RPMI7951 (cell line): ENCODE measurements at places on chromosomes 6 and 20. TPM values are rescaled to one million over a fixed set of nuclear protein-coding genes. Genes with fewer than 3 reads are reported as not detected.

DNA sequence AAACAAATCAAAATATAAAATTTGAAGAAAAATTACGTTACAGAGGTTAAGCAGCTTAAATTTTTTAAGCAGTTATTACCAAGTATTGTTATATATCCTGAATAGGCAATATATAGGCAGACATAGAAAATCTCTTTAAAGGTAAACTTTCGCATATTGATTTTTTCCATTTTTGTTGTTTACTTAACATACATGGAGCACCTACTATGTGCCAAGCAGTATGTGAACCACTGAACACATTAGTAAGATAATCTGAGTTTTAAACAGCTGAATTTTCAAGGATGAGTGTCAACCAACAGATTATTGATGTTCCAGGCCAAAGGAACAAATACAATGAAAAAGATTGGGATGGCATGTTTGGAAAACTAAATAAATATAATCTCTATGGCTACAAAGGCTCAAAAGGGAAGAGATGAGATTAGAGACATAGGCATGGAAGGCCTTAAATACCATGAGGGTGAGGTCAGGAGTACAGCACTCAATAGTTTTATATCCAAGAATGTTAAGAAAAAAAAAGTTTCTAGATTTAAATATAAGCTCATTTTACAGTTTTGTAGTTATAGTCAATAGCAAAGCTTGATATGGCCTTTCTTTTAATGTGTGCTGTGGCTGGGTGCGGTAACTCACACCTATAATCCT lies 277.5 kb downstream of the PTPRK start:
- no peak for DNase-seq

DNA sequence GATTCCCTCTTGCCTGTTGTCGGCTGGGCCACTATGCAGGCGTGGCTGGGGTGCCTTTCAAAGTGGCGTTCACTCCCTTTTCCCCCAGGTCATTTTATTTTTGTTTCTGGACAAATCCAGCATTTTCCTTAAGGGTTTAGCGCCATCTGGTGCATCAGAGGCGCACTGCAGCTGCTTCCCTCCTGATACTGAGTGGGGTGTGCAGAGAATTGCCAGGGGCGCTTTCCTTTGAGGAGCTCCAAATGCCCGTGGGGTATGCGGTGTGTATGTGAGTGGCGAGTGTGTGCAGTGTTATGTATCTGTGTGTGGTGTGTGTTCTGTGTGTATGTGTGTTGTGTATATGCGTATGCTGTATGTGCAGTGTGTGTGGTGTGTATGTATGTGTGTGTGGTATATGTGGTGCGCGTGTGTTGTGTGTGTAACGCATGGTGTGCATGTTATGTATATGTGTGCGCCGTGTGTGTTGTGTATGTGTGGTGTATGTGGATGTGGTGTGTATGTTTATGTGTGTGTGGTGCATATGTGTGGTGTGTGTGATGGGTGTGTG lies 100.1 kb upstream of the AGPAT4 start:
- peak; percentile 70 for DNase-seq

- DNase-seq, result no peak
Observed at GRCh38 chr6:4636881-4637224, 139.4 kb upstream of the CDYL start.

- DNase-seq, result no peak
Observed at GRCh38 chr20:62418709-62419487, 8.4 kb downstream of the RBBP8NL start.

DNA sequence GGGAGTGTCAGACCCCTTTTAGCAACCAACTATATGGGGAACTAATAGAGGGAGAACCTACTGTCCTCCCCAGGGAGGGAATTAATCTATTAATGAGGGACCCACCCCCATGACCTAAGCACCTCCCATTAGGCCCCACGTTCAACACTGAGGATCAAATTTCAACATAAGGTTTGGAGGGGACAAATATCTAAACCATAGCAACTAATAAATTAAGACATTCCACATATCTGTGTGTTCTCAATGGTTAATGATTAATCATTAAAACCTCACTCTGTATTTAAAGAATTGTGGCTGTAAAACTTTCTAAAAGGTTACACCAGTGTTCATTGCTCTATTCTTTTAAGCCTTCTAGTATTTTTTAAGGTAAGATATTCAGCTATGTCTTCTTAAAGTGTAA lies 500.4 kb upstream of the SULF2 start:
- DNase-seq, result no peak

DNA sequence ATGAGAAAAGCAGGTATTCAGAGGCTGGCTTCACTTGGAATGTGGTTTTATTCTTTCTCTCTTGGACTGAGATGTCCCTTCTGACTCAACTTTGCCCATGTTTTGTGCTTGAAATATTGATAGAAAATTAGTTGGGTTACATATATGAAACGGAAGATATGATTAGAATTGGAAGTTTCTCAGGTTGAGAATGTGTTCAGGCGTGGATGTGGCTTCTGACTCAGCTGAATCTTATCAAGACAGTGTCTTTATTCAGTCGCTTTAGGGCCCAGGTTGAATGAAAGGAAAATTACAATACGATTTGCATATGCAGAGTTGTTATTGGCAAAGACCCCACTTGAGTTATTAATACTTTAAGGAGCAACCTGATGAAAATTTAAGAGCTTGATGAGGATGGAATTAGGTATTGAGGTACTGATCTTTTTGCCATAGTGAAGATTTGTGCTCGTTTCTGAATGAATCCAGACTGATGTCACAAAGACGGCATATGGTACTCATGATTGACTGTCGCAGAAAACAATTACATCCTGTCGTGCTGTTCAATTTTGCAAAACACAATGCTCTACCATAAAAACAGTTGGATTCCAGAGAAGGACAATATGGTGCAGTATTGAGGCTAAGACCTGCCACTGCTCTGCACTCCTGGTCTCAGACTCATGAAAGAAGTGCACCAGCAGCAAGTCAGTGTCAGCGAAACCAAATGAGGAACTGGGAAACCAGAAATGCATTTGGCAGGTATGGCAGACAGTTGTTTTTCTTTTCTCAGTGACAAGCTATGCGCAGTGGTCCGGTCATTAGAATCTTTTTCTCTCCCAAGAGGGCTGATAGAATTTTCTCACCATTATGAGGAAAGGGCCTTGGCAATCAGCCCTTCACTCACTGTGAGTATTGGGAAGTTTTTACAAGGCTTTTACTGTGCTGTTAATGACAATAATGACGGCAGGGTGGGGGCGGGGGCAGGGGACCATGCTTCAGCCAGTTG lies 158.3 kb downstream of the DOK5 start:
- DNase-seq, result no peak

DNA sequence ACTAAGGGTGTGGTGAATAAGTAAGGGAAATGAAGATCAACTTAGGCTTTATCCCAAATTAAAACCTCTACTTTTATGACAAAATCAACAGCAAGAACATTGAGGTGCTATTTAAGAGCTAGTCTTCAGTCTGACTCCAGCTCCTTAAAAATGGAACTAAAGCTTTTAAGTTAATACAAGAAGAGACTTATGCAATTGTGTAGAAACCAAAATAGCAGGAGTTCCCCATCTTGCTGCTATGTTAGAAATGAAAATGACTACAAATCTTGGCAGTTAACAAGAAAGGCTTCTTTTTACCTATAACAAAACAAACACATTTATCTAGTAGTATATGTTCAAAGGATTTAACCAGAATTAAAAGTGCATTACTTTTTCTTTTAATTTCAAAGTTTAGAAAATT lies 25.7 kb downstream of the HMGN3 start:
- DNase-seq, result no peak

GRCh38 chr6:109987196-109987595 lies 9.1 kb downstream of the GPR6 start:
- DNase-seq, result no peak

- DNase-seq, result no peak
Observed at GRCh38 chr20:61052776-61053442, 199.2 kb upstream of the CDH4 start.

DNA sequence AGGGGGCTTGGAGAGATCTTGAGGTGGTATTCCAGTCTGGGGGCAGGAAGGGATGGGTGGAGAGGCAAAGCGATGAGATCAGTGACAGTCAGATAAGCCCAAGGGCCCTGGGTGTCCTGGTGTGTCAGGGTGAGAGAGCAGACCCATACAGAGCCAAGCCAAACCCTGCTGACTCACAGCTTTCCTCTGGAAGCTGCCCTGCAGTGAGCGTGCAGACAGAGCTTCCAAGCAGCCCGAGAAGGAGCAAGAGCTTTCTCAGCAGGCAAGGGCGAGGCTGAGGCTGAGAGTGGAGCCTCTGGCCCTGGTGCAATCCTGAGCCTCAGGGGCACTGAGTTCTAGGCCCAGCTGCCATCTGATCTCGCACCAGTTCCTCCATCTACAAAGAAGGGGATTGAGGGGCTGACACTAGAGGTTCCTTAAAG lies 91.1 kb upstream of the HIVEP1 start:
- peak; percentile 95 for DNase-seq

GRCh38 chr6:21664314-21665109 lies 71.0 kb downstream of the SOX4 start:
- peak; percentile 3 for DNase-seq

DNA sequence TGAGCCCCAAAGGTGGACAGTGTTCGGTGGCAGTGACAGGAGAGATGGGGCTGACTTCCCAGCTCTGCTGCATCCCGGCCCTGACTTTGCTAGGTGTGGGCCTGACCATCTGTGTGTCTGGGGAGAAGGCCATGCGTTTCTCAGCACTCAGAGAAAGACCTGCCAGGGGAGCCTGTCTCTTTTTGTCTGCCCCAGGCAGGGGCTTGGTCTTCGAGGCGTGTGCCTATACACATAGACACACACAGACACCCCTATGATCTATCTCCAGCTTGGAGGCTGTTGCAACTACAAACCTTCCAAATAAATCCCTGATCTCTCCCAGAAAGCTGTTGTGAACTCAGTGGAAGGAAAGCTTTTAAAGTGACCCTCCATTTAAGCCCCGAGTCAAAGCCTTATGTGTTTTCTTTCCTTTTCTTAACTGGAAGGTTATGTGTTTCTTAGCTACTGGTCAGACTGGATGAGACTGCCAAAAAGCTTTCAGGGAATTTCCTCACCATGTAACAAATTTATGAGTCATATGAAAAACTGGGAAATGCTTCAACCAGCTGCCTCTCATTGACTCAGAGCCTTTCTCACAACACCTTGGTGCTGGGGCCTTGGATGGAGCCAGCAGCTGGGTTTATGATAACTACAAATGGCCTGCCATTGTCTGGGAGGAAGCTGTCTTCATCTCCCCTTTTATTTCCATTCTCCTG lies 102.6 kb downstream of the CDC5L start:
- DNase-seq, result peak; percentile 97

- no peak for DNase-seq
Observed at GRCh38 chr6:5746053-5746758, 260.5 kb downstream of the NRN1 start.

GRCh38 chr6:159036673-159037072 lies 8.1 kb downstream of the TAGAP start:
- DNase-seq, result no peak

Gene PDE10A
- total RNA-seq, result 10.7 and 11.3 TPM in 2 replicates

Gene SNAI1
- 1.4 and 1.7 TPM in 2 replicates for total RNA-seq

Gene COX4I2
- not detected in 2 replicates for total RNA-seq

Gene NRN1
- total RNA-seq, result 26.8 and 32.8 TPM in 2 replicates

Gene TBX18
- 9.1 and 13.6 TPM in 2 replicates for total RNA-seq

Gene NCOA5
- total RNA-seq, result 14.7 and 15.1 TPM in 2 replicates

Gene HEY2
- 0.10 and 0.36 TPM in 2 replicates for total RNA-seq

Gene CTCFL
- total RNA-seq, result not detected in 2 replicates

Gene MEI4
- not detected in 2 replicates for total RNA-seq
